Stimulated activated CD8-positive, alpha-beta memory T cell treated with anti-CD3 and anti-CD28 coated beads, Interleukin-7, amount 100 ng/mL, for 48 hours (primary cell): ENCODE measurements at places on chromosomes 7 and 10.

DNA sequence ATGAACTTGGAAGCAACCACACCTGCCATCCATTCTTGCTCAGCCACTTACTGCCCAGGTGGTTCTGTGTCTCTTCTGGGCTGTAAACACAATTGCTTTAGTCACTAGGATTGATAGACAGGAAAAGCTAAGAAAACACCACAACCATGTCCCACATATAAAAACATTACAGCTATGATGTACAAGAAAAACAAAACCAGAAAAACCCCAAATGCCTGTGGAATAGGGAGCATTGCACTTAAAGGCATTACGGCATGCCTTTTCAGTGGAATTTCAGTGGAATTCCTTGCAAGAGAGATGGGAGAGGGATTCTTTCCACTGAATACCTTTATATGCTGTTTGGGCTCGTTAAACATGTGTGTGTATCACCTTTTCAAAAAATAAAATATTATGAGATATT, 44.2 kb upstream of the GPR26 start:
- DNase-seq, result no peak

DNA sequence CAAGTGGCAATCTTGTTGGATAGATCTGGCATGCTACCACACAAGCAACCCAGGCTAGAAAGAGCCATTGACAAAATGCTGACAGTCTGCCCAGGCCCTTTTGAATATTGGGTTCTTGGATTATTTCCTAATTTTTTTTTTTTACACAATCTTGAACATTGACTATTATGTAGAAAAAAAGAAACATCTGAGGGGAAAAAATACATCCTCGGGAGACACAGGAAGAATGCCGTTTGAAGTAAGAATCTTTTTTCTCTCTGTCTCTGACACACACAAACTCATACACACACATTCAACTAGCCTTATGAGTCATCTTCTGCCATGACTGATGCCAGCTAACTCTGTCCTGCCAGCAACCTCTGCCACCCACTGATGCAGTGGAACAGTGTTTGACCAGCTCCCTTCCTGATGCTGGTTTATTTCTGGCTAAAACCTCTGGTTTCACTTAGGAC, 47.2 kb downstream of the SORBS1 start:
- no peak for DNase-seq

- no peak for DNase-seq
Measured at GRCh38 chr7:50595491-50596102, 30.4 kb upstream of the DDC start.

- DNase-seq, result no peak
Measured at GRCh38 chr7:143384148-143384547, 3.0 kb downstream of the ZYX start.

GRCh38 chr7:124635416-124635815, 130.2 kb downstream of the GPR37 start:
- no peak for DNase-seq

GRCh38 chr10:13699216-13699615, 112.5 kb downstream of the PRPF18 start:
- no peak for DNase-seq

DNA sequence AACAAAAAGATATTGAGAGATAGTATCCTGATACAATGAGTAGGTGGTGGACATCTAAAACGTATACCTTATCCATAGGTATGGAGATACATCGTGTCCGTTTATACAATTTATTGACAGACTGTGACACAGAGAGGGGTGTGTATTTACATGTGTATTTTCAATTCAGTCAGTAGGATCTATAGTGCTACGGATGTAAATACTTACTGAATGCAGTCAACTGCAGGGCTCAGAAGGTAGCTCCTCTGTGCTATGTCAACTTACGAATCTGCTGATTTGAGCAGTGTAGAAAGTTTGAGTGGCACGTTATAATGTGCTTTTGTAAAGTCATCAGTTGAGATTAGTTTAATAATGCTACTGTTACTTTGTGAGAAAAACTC, 626 bp downstream of the ZNF804B start:
- no peak for DNase-seq

- DNase-seq, result no peak
Measured at GRCh38 chr7:1454542-1454941, 4.7 kb downstream of the MICALL2 start.

DNA sequence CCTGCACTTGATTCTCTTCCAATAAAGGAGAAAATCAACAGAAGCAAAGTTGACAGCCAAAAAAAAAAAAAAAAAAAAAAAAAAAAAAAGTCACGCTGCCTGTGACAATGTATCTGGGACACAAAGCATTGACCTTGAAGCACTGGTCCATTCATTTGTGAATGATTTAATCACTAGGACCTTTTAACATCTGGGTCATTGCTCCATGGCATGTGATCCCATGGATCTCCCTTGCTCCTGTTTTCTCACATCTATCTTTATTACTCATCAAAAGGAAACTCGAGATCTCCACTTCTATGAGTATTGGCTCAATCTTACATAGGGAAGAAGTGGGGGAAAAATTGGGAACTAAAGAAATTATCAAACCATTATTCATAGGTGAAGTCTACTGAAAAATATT, 89.6 kb upstream of the SMIM30 start:
- no peak for DNase-seq

GRCh38 chr7:132580717-132581285, 4.5 kb upstream of the PLXNA4 start:
- DNase-seq, result peak; percentile 47

- peak; percentile 94 for DNase-seq
Measured at GRCh38 chr10:84139126-84140035, at the start of gene GHITM. GHITM (plus strand) TSS chr10:84139509; CDS start chr10:84141501, 1,992 bp downstream.

- DNase-seq, result no peak
Measured at GRCh38 chr10:61343796-61344195, 109.4 kb downstream of the TMEM26 start.

DNA sequence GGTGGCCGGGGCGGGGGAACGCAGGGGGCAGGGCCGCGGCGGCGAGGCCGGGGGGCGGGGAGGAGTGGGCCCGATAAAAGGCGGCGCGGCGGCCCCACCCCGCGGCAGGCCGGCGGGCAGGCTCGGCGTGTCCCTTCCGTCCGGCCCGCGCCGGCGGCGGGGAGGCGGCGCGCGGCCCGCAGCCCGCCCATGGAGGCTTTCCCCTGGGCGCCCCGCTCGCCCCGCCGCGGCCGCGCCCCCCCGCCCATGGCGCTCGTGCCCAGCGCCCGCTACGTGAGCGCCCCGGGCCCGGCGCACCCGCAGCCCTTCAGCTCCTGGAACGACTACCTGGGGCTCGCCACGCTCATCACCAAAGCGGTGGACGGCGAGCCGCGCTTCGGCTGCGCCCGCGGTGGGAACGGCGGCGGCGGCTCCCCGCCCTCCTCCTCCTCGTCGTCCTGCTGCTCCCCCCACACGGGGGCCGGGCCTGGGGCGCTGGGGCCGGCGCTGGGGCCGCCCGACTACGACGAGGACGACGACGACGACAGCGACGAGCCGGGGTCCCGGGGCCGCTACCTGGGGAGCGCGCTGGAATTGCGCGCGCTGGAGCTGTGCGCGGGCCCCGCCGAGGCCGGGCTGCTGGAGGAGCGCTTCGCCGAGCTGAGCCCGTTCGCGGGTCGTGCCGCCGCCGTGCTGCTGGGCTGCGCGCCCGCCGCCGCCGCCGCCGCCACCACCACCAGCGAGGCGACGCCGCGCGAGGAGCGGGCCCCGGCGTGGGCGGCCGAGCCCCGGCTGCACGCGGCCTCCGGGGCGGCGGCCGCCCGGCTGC, at the start of gene NANOS1:
Gene NANOS1 (plus strand): TSS at position 102 of the 808 bp plus-strand sequence. CDS start 88 bp downstream, at position 190.
- no peak for DNase-seq

DNA sequence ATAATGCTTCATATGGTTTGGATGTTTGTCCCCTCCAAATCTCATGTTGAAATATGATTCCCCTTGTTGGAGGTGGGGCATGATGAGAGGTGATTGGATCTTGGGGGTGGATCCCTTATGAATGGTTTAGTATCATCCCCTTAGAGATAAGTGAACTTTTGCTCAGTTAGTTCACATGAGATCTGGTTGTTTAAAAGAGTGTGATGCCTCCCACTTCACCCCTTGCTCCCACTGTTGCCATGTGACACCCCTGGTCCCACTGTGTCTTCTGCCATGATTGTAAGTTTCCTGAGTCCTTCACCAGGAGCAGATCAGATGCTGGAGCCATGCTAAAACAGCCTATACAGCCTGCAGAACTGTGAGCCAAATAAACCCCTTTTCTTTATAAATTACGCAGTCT, 13.1 kb upstream of the AUTS2 start:
- DNase-seq, result no peak

DNA sequence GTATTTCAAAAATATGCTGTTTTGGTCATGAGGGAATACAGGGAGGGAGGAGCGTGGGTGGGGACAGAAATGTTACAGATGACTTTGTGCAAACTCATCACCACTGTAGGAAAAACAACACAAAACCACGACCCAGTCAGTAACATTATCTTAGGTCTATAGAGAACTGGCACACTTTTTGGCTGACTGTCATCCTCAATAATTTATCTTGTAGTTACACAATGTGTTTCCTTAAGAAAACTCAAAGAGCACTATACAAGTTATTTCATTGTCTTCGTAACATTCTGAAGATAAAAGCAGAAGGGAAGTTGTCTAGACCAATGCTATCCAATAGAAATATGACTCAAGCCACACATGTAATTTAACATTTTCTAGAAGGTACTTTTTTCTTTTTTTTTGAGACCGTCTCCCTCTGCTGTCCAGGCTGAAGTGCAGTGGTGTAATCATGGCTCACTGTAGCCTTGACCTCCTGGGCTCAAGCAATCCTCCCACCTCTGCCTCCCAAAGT, 16.9 kb upstream of the CDK14 start:
- no peak for DNase-seq

- DNase-seq, result no peak
Measured at GRCh38 chr10:48361176-48361575, 54.7 kb downstream of the MAPK8 start.

DNA sequence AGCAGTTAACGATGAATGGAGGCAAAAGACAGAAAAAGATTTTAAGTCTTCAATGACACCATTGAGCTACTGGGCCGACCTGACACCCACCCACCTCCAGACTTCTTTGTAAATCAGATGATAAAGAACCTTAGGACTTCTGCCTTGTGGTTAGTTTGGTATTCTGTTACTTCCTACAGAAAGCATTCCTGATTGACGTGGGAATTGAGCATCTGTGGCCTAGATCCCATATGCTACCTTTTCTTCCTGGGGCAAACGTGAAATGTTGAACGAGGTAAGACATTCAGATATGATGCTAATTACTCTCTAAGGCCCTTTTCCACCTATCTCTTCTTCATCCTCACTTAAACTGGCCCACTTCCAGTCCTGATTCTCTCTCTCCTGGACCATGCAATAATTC, 10.2 kb downstream of the PRLHR start:
- no peak for DNase-seq

GRCh38 chr10:91238191-91238590, 17.7 kb downstream of the PCGF5 start:
- DNase-seq, result no peak

- no peak for DNase-seq
Measured at GRCh38 chr7:326273-326672, 36.3 kb downstream of the FOXL3 start.

- DNase-seq, result no peak
Measured at GRCh38 chr10:50431791-50432190, 180.5 kb upstream of the ASAH2 start.

DNA sequence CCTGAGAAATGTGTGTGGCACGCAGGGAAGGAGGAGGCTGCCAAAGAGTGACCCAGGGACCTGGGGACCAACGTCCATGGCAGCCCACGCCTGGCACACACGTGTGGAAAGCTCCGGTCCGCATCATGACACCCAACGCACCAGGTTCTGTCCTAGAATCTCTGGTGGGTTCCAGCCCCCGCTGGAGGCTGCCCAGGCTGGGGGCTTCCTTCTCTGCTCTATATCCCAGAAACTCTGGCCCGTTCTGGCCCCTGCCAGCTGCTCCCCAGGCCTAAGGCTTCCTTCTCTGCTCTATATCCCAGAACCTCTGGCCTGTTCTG, 261.8 kb downstream of the ELFN1 start:
- DNase-seq, result no peak

DNA sequence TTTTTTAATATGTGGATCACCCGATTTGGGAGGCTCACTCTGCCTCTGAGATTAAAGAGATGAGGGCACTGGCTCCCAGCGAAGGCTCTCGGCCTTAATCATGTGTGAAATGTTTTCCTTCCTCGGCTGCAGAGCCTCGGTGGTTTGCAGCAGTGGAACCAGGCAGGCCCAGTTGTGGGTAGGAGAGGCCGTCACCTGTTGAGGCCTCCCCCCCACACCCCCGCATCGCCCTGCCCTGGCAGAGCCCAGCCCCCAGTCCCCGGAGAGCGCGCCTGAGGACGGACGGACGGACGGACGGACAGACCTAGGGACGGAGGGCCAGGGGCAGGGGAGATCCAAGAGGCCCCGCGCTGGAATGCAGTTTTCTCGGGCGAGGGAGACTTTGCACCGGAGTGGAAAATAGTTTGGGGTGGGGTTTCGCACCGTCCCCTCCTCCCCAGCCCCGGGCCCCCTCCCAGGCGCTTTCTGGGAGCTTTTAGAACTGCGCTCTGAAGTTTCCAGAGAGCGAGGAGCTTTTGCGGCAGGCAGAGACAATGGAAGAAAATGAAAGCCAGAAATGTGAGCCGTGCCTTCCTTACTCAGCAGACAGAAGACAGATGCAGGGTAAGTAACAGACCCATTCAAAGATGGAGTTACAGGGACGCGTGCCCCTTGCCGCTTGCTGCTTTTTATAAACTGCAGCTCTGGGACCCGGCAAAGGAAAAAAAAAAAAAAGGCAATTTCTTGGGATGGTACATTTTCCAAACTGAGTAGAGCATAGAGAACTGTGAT, at the start of gene KIAA1217:
Gene KIAA1217 (plus strand): TSS at position 478 of the 771 bp plus-strand sequence. CDS start 56 bp downstream, at position 534.
- no peak for DNase-seq

- no peak for DNase-seq
Measured at GRCh38 chr10:97503406-97503805, 4.7 kb downstream of the UBTD1 start.

GRCh38 chr10:29037348-29038113, 251.3 kb upstream of the LYZL1 start:
- no peak for DNase-seq

GRCh38 chr10:73920089-73920488, 9.2 kb downstream of the PLAU start:
- DNase-seq, result no peak

DNA sequence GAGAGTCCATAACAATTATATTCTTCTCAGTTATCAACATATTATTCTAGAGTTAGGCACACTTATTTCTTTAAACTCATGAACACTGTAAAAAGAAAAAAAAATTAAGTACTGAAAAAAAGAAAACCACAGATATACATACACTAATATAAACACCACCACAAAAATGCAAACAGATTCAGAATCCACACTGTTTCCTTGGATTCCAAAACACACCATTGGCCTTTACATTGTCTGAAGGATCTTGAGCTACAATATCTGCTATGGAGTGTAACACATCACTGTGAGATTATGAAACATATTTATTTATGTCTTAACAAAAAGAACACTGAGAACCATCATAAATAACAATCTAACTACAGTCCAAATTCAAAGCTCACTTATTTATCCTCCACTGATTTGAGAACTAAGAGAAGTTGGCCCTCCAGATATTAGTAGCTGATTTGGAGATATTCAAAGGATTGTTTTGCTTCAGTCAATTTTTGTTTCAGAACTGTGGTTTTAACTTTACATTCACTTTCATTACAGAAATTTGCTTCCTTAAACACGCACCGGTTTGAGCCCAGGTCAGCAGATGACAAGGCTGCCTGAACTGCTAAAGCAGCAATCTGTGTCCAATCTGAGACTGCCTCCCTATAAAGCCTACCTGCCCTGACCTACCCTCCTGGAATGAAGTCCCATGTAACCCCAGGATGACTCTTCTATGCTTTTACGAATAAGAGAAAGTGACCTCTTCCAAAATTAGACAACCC, 47.0 kb upstream of the CDK1 start:
- DNase-seq, result no peak
